ENCODE measurements at places on chromosomes 16 and 17. TPM values are rescaled to one million over a fixed set of nuclear protein-coding genes. Genes with fewer than 3 reads are reported as not detected.
A peak's percentile ranks its signal among the peaks of the same experiment; 100 is the strongest.

GRCh38 chr16:87317750-87318644 lies 805 bp upstream of the C16orf95 start:
- DNase-seq: no peak

GRCh38 chr16:81369888-81370504 lies 55.2 kb downstream of the GAN start:
- DNase-seq: no peak

DNA sequence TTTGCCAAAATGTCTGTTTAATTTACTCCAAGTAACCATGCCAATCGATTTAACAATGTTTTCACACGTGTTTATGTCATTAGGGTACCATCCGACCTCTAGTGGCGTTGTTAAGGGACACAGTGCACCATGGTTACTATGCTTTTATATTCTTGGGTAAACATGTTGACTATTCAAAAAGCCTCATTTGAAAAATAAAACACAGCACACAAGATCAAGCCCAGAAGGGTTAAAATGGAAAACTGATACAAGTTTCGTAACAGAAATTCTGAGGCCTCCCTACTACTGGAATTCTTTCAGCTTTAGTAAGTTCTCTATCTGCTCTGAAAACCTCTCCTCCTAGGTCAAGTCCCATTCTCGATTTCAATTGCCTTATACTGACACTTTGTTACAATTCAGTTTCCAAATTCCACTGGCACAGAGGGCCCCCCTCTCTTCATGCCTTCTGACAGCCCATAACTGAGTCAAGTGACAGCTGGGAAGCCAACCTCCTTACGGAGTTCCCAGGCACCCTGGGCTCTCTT lies 2.1 kb downstream of the CFAP20 start:
- DNase-seq: peak; percentile 87

Gene ITGAL
- 187 TPM for total RNA-seq

Gene GAS7
- total RNA-seq: 4.2 TPM

Gene CCL7
- total RNA-seq: not detected

DNA sequence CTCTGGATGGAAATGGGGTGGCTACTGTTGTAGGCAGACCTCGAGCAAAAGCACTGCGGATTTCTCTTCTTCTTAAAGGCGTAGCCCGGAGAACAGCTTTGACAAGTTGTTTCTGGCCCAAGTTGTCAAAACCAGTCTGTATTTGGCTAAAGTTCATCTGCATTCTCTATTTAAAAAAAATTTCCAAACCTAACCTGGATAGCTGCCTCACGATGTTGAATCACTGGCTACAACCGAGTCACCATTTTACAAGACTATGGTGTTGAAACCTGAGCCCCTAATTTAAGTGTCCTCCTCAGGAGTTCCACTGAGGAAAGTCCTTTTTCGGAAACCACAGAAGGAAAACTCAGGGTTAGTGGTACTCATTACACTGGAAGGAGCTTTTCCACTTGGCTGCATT lies 1.5 kb downstream of the SLC16A6 start:
- DNase-seq: no peak

Gene ZNF267
- 78.6 TPM for total RNA-seq

DNA sequence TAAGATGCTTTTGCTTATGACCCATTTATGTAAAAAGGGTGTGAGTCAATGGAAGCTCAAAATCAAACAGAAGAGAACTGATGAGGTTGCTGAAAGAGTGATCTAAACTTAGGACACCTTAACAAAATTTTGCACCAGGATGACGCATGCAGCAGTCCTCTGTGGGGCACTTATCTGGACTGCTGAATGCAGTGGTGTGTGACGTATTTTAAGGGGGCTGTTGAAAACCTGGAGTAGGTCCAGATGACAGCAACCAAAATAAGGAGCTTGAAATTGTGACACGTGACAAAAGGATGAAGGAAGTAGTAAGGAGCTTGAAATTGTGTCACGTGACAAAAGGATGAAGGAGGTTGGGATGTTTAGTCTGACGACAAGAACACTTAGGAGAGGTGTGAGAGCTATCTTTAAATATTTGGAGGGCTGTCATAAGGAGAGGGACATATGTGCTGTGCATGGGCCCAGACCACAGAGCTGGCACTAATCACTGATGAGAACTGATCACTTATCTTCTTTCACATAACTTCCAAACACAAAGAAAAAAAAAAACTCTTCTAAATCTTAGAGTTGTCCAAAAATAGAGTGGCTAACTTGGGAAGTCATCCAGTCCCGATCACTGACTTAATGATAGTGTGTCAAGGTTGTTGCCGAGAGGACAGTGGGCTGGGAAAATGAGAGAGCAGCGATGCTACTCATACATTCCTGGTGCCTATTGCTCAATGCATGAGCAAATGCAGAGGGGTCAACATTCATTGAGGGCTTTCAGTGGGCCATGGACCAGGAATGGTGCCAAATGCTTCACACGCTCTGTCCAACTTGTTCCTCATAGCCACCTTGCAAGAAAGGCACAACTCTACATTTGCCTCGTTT lies 264.2 kb upstream of the ZFHX3 start:
- DNase-seq: no peak

Gene NRN1L
- total RNA-seq: 0.90 TPM

GRCh38 chr16:72241930-72242329 lies 70.0 kb upstream of the PMFBP1 start:
- DNase-seq: no peak

GRCh38 chr17:46986366-46986765 lies 7.3 kb upstream of the RPRML start:
- DNase-seq: no peak

Gene NLRC3
- total RNA-seq: 42.9 TPM

Gene LRRC75A
- 1.7 TPM for total RNA-seq

Gene AIPL1
- total RNA-seq: not detected

DNA sequence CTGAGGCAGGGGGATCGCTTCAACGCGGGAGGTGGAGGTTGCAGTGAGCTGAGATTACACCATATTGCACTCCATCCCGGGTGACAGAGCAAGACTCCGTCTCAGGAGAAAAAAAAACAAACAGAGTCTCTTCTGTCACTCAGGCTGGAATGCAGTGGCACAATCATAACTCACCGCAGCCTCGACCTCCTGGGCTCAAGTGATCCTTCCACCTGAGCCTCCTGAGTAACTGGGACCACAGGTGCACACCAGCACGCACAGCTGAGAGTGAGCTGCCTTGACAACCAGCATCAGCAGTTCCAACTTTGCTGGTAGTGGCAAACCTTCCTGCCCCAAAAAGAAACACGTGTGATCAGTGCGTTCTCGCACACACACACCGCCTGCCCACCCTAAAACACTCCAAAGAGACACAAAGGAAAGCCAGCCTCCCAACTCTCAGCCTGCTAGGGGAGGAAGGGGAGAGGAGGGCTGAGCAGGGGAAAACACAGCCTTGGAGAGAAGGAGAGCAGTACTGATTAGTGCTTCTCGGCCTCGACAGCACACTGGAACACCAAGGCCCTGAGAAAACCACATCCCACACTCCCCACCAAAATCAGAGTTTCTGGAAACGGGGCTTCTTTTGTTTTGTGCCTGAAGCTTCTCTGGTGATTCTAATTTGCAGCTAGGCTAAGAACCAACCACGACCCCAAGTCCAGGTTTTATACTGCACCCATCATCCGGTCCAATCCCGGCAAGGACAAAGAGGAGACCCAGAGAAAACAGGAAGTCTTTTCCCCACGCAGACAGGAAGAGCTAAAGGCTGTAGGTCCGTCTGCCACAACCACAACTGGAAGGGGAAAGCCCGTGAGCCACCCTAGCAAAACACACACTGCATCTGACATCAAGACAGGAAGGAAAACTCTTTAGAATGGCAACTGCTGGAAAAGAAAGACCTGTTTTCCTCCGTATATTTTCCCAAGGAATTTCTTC lies 28.8 kb downstream of the ZCCHC14 start:
- peak; percentile 24 for DNase-seq

Gene SPEM1
- not detected for total RNA-seq

- DNase-seq: peak; percentile 42
Measured at GRCh38 chr17:63435681-63436522, 10.2 kb downstream of the CYB561 start.

GRCh38 chr16:20851601-20852000 lies 45.3 kb downstream of the REXO5 start:
- no peak for DNase-seq

- DNase-seq: no peak
Measured at GRCh38 chr17:56835264-56835585, 1.3 kb downstream of the DGKE start.

DNA sequence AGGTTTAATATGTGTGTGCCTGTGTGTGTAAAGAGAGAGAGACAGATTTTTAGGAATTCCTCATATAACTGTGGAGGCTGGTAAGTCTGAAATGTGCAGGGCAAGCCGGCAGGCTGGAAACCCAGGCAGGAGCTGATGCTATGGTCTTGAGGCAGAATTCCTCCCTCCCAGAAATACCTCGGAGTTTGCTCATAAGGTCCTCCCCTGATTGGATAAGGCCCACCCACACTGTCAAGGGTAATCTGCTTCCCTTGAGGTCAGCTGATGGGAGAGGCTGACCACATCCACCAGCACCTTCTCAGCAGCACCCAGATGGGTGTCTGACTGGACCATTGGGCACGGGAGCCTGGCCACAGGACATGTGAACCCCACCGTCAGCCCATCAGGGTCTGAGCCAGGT lies 42.4 kb downstream of the C16orf95 start:
- DNase-seq: no peak

Gene PRSS21
- 1.4 TPM for total RNA-seq

Gene GRIN2C
- not detected for total RNA-seq

DNA sequence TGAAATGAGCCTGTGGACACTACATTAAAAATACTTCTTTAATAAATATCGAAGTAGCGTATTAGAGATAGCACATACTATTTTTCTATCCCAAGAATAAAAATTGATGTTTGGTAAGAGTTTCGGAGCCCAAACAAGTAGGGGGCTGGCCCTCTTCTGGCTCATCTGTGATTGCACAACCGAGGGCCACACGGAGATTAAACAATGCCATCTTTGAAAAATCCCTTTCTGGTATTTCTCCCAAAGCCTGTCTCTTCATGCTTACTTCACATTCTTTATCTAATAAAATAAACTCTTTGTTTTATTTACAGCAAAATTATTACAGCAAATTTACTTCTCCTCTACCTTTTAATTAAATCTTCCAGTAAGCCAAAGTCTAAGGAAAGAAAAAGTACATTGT lies 9.6 kb upstream of the MYH11 start:
- DNase-seq: no peak

- no peak for DNase-seq
Measured at GRCh38 chr17:1627182-1627981, 1.3 kb downstream of the SLC43A2 start.

Gene CES5A
- not detected for total RNA-seq

DNA sequence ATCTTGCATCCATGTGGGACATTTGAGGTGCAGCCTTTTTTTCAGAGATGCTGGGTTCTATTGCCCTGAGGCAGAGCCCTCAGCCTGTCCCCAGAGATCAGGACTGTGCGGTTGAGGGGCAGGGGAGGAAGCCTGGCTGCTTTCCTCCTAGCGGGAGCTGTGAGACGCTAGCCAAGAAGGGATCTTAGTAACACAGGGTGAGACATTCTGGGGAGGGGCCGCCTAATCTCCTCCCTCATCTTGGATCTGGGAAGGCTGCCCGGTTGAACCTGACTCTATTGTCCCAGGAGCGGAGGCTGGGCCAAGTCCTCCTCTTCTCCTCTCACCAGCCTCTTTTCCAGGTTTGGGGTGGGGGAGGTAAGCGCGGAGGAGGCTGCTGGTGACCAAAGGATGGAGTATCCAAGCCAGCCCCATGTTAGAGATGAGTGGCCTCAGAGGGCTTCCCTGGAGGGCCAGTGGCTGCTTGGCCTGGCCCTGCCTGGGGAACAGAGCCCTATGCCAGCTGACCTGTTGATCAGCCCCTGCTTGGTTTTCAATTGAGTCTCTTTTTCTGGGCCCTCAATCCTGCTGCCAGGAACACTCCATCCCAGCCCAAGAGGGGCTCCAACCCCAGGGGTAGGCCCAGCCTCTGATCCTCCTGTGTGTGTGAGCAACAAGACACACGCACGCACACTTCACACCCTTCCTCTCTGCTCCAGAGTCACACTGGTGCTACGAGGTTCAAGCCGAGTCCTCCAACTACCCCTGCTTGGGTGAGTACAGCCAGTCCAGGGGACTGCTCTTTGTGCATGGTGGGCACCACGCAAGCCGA lies 5.0 kb downstream of the CA4 start:
- DNase-seq: no peak

Gene UTS2R
- total RNA-seq: not detected

Gene RSAD1
- total RNA-seq: 46.9 TPM

- DNase-seq: no peak
Measured at GRCh38 chr16:72764015-72764654, 283.8 kb downstream of the ZFHX3 start.

Gene GPR179
- 0.56 TPM for total RNA-seq

All from CD8-positive, alpha-beta T cell (primary cell).